HL-60 (cell line): ENCODE measurements at places on chromosomes 2 and 18.
A peak's percentile ranks its signal among the peaks of the same experiment; 100 is the strongest.

GRCh38 chr2:117723888-117724434 lies 90.5 kb upstream of the DDX18 start:
- DNase-seq, result no peak

DNA sequence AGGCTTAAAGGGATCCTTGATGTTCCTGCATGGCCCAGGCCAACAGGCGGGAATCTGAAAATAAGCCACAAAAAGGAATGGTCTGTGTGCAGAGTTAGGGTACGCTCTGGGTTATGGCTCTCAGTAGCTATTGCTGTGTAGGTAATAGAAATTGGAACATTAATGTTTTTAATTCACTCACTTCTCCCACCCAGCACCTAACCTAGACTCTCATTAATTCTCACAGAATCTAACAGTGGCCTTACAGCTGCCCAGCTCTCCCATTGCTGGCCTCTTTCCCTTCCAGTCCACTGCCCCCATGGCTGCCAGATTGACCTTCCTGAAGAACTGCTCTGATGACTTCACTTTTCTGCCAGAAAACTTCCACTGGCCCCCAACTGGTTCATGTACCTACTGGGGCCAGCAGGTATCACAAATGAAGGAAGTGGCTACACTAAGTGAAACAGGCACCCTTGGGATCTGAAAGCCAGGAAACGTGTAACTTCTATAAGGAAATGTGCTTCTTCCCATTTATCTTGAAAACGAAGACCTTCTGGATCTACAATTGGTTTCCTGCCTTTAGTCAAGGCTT lies 315.2 kb downstream of the STK39 start:
- DNase-seq, result no peak

DNA sequence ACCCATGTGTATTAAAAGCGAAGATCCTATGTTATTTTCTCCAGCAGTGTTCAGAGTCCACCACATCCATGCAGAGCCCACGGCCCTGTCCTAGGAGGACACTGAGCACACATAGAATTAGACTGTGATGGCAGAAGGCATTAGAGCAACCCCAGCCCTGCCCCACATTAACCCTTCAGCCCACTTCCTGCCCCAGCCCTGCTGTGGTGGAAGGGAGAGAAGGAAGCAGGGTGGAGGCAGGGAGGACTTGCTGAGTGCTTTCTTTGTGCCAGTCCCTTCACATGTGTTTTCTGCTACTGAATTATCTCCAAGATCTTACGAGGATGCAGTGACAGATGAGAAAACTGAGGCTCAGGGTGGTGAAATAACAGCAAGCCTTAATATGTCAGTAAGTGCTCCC lies 339.0 kb downstream of the SMAD2 start:
- DNase-seq, result no peak

GRCh38 chr18:74416124-74416523 lies 41.0 kb downstream of the DIPK1C start:
- no peak for DNase-seq

DNA sequence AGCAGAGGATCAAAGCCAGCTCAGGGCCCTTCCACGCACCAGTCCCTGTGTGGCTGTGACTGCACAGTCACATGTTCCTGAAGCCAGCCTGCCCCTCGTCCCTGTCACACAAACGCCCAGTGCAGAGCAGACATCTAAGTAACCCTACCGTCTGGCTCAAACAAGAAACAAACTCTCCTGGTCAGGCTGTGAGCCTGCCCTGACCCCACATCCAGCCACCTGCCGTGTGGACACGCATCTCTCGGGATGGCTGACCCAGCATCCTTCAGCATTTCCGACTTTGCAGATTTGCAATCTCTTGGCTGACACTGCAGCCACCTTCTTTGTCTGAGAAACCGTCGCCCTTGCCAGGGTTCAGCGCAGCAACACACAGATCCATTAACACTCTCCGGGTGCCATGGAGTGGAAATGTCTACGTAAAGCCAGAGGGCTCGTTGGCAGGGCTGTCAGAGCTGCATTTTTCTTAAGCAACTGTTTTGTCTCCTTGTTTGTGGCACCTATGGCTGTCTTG lies 82.3 kb upstream of the ASAP2 start:
- DNase-seq, result no peak

DNA sequence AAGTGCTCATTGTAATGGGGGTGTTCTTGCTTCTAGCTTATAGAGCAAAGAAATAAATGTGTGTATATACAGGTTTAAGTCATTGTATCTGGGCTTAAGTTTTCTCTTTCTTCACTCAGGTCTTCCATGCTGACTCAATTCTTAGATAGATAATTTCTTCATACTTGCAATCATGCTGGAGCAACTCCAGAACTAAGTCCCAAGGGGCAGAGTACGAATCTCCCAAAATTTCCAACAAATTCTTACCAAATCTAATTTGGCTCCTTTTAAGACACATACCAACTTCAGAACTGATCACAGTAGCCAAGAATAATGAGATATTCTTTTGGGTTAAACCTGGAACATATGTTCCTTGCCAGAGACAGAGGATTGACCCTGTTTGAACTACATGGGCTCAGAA lies 4.3 kb upstream of the SPAG16 start:
- no peak for DNase-seq

GRCh38 chr2:126722546-126722945 lies 66.6 kb downstream of the GYPC start:
- no peak for DNase-seq

DNA sequence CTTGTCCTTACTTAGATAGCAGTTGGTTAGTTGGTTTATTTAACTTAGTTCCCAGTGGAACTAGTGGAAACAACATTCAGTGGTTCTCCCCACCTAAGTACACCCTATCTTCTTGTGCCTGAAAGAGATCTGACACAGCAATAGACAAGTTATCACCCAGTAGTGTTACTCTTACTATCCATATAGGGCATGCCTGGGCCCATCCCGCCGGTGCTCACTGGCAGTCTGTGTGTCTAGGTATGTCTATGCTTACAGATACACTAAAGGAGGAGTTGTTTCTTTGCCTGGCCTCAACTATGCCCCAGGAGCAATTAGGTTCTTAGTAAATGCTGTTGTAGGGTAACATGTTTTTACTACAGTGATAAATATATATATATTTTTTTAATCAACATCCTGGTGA lies 12.0 kb upstream of the NRP2 start:
- DNase-seq, result no peak

DNA sequence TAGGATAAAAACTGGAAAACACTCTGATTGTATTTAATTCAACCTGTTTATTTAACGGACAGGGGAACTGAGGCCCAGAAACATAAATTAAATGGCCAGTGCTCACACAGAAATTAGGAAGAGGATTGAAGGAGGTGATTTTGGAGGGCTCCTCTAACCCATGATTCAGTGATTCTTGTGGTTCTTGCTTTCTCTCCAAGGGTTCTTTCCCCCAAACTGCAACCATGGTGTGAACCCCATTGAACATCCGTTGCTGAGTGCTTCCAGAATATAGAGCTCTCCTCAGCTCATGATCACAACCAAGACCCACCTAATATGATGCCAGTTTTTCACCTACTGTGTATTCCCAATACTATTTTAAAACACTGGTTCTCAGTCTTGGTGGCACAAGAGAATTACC lies 41.4 kb downstream of the BMP10 start:
- DNase-seq, result no peak

GRCh38 chr18:51383116-51383515 lies 185.6 kb upstream of the MEX3C start:
- DNase-seq, result no peak

DNA sequence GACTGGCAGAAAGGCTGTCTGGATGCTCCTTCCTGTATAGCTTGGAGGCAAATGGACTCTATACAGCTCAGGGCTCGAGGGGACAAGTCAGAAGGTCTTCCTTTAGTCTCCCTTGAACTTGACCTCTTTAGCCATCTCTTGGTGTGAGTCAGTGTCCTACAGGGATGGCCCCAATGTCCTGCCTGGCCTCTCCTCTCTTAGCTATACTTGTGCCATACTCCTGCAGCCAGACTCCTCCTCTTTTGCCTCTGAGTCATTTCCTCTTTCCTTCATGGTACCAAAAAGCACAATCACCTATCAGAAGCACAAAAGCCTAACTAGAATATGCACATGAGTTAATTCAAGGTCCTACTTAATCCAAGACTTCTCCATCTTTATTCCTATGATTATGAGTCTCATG lies 112.7 kb downstream of the XRCC5 start:
- no peak for DNase-seq

- no peak for DNase-seq
Measured at GRCh38 chr2:30372826-30373225, 74.2 kb upstream of the LCLAT1 start.

- DNase-seq, result no peak
Measured at GRCh38 chr18:25434745-25435144, 82.8 kb upstream of the ZNF521 start.

- DNase-seq, result no peak
Measured at GRCh38 chr2:151280271-151280670, 9.2 kb downstream of the NMI start.

- DNase-seq, result no peak
Measured at GRCh38 chr2:224994242-224994823, 47.9 kb downstream of the DOCK10 start.

DNA sequence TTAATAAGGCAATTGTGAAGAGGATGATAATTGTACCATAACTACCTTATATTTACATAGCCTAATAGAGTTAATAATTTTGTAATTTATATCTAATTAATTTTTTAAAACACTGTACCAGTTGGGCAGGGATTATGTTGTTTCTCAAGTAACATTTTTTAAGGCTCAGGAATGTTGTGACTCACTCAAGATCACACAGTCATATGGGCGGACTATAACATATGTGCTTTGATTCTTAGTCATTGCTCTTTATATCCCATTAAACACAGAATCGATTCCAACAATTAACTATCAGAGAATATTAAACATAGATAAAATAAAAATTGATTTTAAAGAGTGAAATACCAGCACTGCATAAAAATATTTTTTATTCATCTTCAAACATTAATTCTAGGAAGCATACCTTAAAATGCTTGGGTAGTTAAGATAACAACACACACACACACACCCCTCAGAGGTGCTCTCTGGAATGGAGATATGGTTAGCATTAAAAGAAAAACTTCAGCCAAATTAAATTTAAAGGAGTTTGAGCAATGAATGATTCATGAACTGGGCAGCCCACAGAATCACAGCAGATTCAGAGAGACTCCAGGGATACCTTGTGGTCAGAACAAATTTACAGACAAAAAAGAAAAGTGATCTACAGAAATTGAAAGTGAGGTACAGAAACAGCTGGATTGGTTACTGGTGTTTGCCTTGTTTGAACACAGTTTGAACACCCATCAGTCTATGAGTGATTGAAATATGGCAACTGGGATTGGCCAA lies 869.4 kb upstream of the ID2 start:
- no peak for DNase-seq

- no peak for DNase-seq
Measured at GRCh38 chr2:43000242-43001054, 208.1 kb upstream of the HAAO start.

- no peak for DNase-seq
Measured at GRCh38 chr2:107337209-107337898, 451.4 kb upstream of the ST6GAL2 start.

- no peak for DNase-seq
Measured at GRCh38 chr2:190277234-190278112, 42.2 kb downstream of the HIBCH start.

DNA sequence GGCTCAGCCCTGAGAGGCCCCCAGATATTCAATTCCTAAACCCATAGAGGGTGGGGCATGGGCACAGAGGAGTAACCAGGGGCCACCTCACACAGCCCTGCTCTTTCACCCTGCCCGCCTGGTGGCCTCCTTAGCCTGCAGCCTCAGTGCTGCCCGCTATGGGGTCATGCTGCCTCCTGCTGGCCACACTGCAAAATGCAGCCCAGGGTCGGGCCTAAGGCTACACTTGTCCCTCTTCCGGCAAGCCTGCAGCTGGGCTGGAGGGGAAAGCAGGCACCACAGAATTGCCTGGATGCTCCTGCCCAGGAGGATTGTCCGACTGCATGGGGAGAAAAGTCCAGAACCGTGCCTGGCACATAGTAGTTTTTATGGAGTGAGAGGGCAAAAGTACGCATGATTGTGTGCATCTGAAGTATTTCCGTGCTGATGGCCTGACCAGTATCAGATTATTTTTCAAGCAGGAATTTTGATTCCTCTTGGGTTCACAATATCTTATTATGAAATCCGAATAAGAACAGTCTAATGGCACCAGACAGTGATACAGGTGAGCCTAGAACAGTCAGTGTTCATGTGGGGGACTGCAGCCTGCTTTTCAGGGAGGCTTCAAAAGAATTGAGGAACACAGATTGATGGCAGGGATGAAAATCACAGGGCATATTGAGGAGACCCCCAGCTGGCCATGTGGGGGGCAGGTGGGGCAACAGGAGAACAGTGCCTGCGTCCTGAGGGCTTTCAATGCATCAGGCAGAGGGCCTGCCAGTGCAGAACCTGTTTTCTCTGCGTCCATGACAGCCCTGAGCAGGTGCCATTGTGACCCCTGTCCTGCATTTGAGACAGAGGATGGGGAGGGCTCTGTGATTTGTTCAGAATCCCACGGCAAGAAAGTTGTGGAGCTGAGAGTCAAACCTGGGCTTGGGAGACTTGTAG lies 51.2 kb upstream of the ALPP start:
- peak; percentile 58 for DNase-seq

- no peak for DNase-seq
Measured at GRCh38 chr2:27123302-27124150, at the start of gene ABHD1. Gene ABHD1, plus strand, starts transcription at chr2:27123815. Its CDS starts 134 bp downstream, at chr2:27123949.

GRCh38 chr18:3111523-3112240 lies 98.7 kb upstream of the LPIN2 start:
- no peak for DNase-seq

GRCh38 chr2:178828486-178828881 lies 21.3 kb upstream of the TTN start:
- no peak for DNase-seq

- no peak for DNase-seq
Measured at GRCh38 chr2:174617718-174618117, 20.1 kb upstream of the WIPF1 start.

DNA sequence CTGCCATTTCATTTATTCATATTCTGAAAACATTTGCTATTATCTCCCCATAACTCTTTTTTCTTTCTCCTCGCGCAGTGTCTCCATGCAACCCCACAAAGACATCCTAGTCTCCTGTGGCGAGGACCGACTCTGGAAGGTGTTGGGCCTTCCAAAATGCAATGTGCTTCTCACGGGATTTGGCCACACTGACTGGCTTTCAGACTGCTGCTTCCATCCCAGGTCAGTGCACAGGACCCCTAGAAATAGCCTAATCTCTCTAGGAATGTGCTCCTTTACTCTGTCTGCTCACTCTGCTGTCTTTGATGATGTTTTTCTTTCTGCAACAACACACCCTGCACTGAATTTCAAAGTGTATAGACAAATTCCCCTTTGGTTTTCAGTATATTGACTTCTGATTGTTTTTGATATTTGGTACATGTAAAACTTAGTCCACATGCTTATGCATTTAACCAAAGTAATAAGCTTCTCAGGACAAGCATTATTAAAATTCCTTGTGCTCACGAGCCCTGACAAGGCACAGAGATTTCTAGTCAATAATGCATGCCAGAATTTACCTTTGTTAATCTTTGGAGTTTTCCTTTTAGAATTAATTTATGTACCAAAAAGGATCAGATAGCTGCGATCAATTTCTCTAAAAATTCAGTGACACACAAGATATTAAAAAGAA lies 548.3 kb upstream of the VWC2L start:
- DNase-seq, result no peak
